ENCODE measurements at places on chromosomes 4 and X.

- DNase-seq, result no peak
Observed at GRCh38 chr4:4443821-4444220, 56.9 kb downstream of the NSG1 start.

DNA sequence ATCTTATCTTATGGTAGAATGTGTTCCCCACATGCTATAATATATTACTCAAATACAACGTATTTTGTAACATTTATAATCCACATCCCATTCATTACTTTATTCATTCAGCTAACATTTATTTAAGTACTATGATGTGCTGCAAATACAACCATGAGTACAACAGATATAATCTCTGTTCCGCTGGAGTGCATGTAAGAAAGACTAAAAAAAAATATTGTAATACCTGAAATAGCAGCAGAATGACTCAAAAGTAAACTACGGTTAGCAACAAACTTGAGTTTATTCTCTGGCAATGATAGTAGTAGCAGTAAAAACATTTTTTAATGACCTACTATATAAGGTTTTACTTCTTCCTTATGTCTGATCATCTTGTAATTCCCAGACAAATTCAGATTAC is 1776.3 kb downstream of the STIM2 start:
- DNase-seq, result no peak

DNA sequence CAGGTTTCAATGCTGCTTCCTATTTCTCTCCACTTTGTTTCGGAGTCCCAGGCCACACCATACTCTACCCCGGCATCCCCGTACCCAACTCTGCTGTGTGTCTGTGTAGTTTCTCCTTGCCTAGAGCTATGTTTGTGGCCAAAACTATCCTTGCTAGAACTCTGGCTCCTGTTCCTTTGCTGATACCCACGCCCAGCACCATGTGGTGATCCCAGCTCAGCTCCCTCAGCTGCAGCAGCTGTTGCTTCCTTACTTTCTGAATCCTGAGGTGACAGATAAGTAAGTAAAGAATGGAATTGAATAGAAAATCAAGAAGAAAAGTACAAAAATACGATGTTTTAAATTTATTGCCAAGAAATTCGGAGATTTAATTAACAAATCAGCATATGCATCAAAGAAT is 55.8 kb downstream of the CASP3 start:
- no peak for DNase-seq

- peak; percentile 70 for DNase-seq
Observed at GRCh38 chr4:71186566-71187403, 152.0 kb upstream of the SLC4A4 start.

DNA sequence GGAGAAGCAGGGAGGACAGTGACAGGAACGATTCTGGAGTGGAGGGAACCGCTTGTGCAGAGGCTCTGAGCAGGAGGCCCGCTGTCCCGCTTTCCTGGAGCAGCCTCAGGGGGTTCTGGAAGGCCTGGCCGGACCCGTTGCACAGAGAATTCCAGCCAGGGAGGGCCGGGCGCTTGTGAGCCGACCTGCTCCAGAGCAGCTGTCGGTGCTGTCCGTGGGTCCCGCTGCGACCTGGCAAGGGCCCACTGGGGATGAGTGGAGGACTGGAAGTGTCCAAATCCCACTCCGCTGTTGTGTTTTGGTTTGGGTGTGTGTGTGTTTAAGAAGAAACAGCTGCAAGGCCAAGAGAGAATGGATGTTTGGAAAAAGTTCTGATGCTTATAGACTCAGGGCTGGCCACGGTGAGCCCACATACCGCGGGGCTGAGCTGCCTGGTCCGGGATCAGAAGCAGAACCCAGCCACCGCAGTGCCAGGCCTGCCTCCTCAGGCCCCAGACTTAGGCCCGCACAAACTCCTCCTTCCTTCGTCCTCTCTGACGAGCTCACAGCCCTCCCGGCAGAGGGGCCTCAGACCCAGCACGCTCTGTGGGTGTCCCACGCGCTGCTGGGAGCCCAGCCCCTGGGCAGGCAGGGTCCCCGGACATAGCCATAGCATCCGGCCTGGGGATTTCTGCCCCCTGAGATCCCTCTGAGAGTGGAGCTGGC is 73.9 kb downstream of the HTRA3 start:
- DNase-seq, result no peak
